ENCODE measurements at places on chromosomes 3 and 15.

DNA sequence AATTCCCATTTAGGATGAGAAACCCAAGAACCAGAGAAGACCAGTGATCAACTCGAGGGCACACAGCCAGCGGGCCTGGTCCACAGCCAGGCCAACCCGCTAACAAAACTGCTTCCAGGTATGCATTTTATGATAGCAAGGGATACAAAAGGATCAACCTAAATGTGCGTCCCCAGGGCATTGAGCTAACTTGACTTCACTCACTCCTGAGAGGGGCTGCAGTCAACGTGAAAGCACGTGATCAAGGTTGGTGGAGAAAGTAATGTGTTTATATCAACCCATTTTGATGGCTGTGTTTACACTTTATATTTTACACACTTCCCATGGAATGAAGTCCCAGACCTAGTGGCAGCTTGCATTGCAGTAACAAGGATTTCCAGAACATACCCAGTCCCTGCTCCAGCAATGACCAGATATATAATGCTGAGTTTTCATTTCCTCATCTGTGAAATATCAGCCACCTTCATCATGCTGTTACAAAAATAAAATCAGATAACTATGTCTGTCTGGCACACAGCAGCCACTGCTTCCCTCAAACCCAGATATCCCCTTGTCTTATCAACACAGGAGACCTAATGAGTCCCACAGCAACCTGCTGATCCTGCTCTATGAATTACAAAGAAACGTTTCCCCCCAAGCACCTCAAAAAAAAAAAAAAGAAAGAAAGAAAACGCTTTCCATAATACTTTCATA is 2.0 kb downstream of the KLHL6 start:
- DNase-seq: no peak

GRCh38 chr3:111577798-111578685 is 17.1 kb downstream of the ZBED2 start:
- DNase-seq: no peak

GRCh38 chr3:4855676-4856075 is 123.6 kb upstream of the BHLHE40 start:
- no peak for DNase-seq

GRCh38 chr15:35618260-35619188 is 72.6 kb upstream of the DPH6 start:
- no peak for DNase-seq

DNA sequence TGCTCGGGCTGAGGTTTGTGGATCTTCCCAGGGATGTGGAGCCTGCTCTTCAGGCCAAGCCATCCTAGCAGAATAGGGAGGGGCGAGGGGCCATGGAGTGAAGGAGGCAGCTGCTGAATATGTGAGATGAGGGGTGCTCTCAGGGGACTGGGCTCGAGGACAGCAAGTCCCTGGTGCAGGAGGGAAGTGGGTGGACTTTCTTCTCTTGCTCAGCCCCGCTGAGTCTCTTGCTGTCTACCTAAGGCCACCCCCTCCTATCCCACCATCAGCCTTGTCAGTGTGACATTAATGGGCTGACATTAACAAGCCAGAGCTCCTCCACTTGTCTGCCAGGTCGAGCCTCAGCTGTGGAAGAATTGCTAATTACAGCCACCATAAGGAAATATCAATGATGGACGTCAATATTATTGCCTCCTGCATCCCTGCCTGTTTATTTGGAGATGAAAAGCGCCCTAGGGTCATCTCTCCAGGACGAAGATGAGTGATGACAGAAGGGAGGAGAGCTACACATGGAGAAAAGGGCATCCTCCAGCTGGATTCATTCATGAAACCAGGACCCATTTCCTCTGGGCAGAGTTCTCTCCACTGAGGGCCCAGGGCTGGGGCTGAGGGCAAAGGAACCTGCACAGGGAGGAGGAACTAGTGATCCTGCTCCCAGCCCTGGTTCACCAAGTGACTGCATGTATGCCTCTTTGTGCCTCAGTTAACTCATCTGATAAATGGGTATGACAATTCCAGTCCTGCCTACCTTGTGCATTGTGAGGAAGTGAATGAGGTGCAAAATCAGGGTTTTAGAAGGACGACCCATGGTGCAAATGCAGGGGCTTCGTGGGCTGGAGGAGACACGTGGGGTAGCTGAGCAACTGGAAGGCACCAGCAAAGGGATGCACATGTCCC is 34.9 kb upstream of the LINGO1 start:
- DNase-seq: no peak

GRCh38 chr3:21859124-21860081 is 108.4 kb upstream of the ZNF385D start:
- no peak for DNase-seq

GRCh38 chr3:4522947-4523346 is 29.8 kb downstream of the ITPR1 start:
- no peak for DNase-seq

GRCh38 chr3:104933972-104934371 is 432.7 kb upstream of the ALCAM start:
- no peak for DNase-seq

GRCh38 chr3:174547801-174548435 is 311.2 kb upstream of the NAALADL2 start:
- no peak for DNase-seq

GRCh38 chr3:120077731-120078130 is 16.5 kb downstream of the GSK3B start:
- no peak for DNase-seq

- peak; percentile 33 for DNase-seq
These were observed 6.5 kb upstream of the TBC1D23 start for GRCh38 chr3:100254168-100254777.

DNA sequence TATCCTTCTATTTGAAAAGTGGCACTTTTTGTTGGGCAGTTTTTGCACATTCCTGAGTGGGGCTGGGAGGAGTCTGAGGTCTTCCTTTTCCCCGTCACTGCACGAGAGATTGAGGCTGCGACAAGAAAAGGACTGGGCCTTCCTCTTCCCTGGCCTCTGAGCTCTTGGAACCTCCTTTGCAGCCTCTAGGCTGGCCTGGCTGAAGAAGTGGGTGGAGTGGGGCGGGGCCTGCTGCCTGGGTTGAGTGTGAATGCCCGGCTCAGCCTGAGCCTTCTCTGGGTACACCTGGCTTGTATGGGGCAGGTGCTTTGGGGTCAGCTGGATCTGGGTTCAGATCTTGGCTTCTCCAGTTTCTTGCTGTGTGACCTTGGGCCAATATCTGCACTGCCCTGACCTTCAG is 43.1 kb downstream of the PLXNA1 start:
- no peak for DNase-seq

GRCh38 chr3:63931290-63931689 is 19.1 kb upstream of the SCAANT1 start:
- DNase-seq: no peak

- no peak for DNase-seq
These were observed 45.3 kb upstream of the VPS8 start for GRCh38 chr3:184766555-184767261.

DNA sequence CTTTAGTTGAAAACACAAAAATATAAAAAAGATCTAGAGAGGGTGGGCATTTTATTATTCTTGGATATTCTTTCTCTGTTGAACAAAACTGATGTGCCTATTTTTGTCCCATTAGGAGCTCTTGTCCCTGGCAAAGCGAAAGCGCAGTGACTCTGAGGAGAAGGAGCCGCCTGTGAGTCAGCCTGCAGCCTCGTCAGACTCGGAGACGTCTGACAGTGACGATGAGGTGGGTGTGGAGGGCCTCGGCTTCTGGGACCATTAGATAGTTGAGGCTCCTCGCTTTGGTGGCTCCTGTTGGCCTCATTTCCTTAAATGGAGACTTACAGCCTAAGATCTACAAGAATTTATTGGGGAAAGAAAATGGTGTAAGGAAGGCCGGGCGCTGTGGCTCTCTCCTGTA is 21.3 kb downstream of the RTF1 start:
- no peak for DNase-seq

DNA sequence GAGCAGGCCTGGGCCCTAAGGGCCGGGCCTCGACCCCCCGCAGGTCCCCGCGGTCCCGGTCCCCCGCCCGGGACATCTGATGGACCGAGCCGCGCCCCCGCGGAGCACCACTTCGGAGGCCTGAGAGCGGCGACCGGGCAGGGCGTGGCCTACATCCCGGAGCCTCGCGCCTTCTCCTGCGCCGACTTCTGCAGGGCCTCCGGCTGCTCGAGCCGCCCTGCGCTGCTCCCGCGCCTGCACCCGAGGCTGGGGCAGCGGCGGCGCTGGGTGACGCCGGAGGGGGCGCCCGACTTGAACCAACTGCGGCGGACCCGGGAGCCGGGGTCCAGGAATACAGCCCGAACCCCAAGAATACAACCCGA is 14.9 kb upstream of the GP9 start:
- DNase-seq: peak; percentile 13

GRCh38 chr15:71231758-71232157 is 116.5 kb downstream of the THSD4 start:
- DNase-seq: no peak

DNA sequence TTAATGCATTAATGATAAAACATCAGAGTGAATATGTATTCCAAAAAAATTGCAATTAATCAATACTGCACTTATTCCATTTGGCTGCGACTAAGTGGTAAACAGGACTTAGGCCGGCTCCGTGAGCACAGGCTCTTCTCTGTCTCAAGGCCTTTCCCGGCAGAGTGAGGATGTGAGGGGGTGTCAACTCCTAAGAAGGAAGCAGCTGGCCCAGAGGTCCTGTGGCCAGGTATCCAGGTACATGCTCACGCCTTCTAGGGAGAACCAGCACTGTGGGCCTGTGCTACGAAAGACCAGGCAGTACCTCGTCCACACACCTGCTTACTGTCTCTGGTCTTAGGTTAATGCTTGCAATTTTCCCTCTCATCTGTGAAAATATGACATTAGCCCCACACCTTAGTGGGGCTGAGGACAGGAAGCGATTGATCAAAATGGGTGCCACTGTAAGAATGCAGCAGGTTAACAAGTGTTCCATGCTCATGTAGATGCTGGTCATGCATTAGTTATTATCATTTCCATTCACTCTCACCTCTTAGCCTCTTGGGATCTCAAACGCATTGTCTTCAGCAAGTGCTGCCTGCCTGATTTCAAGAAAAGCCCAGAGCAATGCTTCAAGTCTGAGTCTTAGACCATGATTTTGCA is 175.3 kb downstream of the ABHD5 start:
- no peak for DNase-seq
